AG08395 (cell line): ENCODE measurements at places on chromosomes 11 and 22.

- no peak for DNase-seq
Measured at GRCh38 chr22:37338539-37339246, 56.4 kb downstream of the CYTH4 start.

DNA sequence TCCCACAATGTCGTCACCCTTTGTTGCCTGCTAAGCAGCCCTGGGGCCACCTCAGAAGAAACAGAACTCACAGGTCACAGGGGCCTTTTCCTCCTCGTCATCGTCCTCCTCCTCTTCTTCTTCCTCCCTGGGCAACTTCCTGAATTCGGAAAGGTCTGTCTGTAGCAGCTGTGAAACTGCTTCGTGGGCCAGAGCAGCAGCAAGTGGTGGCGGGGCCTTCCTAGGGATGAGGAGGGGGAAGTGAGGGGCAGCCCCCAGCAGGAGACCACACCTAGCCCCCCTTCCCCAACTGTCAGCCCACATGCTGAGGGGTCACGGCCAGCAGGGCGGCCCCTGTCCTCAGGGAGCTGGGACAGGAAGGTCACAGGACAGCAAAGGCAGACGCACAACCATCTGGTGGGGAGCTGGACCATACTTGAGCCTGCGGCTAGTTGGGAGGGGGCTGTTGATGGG, 13.2 kb downstream of the PPM1F start:
- DNase-seq: no peak

GRCh38 chr11:90555477-90555876, 332.6 kb upstream of the CHORDC1 start:
- DNase-seq: no peak

- no peak for DNase-seq
Measured at GRCh38 chr11:118411530-118411929, 10.1 kb downstream of the ATP5MG start.

GRCh38 chr22:46661221-46661851, 41.1 kb downstream of the GRAMD4 start:
- DNase-seq: no peak

DNA sequence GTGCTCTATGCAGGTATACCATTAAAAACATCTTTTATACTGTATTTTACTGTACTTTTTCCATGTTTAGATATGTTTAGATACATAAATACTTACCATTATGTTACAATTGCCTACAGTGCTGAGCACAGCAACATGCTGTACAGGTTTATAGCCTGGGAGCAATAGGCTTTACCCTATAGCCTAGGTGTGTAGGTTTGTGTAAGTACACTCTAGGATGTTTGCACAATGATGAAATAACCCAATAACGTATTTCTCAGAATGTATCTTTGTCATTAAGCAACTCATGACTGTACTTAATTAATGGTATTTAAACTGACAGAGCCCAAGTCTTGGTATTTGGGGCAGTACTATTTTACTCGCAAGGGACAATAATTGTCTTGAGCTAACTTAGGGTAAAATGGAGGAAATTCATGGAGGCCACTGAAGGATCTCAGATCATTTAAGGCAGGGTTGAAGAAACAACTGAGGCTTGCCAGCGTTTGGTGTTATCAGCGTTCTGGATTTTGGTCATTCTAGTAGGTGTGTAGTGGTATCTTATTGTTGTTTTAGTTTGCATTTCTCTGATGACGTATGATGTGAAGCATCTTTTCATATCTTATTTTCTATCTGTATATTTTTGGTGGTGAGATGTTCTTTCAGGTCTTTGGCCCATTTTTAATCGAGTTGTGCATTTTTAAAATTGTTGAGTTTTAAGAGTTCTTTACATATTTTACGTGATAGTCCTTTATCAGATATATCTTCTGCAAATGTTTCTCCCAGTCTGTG, 42.4 kb downstream of the ADAMTS15 start:
- DNase-seq: no peak

DNA sequence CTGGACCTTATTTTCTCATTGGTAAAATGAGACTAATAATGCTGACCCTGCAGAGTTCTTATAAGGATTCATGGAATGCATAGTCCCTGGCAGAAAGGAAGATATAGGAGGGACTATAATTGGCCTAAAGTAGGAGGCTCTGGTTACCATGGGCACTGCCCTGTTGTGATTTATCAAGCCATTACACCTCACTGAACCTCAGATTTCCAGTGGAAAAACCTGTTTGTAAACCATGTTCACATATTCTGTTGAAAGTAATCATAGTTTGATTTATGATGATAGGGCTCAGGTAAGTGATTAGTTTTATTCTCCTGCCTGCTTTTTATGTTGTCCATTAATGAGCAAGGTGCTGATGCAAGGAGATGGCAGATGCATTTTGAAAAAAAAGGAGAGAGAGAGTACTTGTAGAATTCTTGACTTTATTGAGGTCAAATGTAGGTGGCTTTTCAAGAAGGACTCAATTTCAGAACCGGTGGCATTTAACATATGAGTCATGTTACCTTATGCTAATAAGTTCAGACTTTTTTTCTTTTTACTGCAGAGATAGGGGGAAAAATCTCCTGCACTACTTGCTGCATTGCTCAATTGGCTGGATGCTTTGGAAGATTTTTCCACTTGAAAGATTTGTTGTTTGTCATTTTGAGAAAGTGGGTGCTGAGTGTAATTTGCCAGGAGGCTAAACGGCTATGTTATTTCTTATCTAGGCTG, 14.6 kb downstream of the NF2 start:
- DNase-seq: peak; percentile 35

DNA sequence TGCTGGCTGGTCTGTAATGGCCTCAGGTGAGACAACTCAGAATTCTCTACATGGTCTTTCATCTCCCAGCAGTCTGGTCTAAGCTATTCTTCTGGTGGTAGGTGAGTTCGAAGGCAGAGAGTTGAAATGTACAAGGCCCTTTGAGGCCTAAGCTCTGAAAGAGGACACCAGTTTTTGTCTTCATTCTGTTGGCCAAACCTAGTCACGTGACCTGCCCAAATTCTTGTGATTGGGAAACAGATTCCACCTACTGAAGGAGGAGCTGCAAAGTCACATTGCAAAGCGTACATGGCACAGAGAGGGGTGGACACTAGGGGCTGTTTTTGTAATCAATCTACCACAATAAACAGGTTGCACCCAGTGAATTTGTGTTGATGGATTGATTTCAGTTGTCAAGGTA, 193.5 kb downstream of the NAV2 start:
- DNase-seq: no peak

GRCh38 chr11:9017773-9018172, 14.0 kb upstream of the NRIP3 start:
- peak; percentile 91 for DNase-seq

DNA sequence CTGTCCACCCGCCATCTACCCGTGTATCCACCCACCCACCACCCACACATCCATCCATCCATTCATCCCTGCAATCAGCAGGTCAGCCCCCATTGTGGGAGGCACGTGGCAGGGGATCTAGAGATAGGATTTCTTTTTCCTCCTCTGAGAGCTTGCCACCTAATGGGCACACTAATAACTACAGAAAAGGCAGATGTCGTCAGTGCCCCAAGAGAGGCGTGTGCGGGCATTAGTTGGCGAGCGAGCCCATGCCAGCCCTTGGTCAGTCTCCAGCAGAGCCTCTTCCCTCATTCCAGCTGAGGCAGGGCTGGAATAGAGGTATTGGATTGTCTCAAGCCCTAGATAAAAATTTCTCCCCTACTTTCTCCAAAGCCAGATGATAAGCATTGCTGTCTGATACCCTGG, 9.7 kb downstream of the USP2 start:
- DNase-seq: no peak

DNA sequence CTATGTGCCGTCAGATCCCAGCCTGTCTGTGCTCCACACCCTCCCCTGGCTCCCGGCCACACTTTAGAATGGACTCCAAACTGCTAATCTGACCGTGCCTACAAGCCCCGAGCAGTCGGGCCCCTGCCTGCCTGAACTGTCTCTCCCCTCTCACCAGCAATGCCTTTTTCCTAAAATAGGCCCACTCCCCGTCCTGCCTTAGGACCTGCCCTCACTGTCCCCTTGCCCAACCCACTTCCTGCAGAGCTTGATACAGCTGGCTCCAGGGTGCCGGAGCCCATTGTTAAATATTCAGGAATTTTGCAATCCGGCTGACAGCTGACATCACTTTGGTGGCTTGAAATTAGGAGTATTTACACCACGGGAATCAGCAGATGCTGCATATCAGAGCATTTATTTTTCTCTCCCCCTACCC, 21.4 kb downstream of the MN1 start:
- no peak for DNase-seq

GRCh38 chr22:19958083-19959042, 16.7 kb upstream of the TXNRD2 start:
- DNase-seq: no peak

DNA sequence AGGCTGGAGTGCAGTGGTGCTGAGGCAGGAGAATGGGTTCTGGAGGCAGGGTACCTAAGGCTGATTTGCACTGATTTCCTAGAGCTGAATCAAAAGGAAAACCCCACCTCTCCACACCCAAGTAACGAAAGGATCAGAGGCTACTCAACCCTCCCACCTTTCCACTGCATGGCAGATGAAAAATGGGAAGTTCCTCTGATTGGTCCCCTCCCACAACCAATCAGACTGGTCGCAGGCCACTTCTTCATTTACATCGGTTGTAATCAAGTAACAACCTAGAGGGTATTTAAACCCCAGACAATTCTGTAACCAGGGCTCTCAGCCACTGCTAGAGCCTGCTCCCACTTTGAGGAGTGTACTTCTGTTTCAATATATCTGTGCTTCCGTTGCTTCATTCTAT, 18.6 kb upstream of the PARVB start:
- DNase-seq: no peak

GRCh38 chr22:18066181-18066859, 11.5 kb upstream of the PEX26 start:
- no peak for DNase-seq

DNA sequence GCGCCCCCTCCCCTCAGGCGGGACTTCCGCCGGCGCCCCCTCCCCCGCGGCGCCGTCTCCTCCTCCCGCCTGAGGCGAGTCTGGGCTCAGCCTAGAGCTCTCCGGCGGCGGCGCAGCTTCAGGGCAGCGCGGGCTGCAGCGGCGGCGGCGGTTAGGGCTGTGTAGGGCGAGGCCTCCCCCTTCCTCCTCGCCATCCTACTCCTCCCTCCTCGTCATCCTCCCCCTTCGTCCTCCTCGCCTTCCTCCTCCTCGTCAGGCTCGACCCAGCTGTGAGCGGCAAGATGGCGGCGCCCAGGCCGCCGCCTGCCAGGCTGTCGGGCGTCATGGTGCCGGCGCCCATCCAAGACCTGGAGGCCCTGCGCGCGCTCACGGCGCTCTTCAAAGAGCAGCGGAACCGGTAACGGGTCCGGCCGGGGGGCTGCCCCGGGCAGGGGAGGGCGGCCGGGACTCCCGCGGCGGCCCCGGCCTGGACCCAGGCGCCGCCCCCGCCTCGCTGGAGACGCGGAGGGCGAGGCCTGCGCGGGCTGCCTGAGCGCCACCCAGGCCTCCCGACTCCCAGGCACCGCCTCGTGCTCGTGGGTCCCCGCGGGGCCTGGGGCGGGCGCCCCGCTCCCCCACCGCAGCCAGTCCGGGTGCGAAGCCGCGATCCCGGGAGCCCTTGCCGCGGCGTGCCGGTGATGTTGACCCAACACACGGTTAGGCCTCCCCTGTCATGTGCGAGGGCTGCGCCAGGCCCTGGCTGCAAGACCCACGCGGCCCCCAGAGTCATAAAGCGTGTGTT, at the start of gene ATXN10:
Gene ATXN10, plus strand, starts transcription at position 52 of the 781 bp plus-strand sequence. Its CDS starts 230 bp downstream, at position 282.
- peak; percentile 69 for DNase-seq

DNA sequence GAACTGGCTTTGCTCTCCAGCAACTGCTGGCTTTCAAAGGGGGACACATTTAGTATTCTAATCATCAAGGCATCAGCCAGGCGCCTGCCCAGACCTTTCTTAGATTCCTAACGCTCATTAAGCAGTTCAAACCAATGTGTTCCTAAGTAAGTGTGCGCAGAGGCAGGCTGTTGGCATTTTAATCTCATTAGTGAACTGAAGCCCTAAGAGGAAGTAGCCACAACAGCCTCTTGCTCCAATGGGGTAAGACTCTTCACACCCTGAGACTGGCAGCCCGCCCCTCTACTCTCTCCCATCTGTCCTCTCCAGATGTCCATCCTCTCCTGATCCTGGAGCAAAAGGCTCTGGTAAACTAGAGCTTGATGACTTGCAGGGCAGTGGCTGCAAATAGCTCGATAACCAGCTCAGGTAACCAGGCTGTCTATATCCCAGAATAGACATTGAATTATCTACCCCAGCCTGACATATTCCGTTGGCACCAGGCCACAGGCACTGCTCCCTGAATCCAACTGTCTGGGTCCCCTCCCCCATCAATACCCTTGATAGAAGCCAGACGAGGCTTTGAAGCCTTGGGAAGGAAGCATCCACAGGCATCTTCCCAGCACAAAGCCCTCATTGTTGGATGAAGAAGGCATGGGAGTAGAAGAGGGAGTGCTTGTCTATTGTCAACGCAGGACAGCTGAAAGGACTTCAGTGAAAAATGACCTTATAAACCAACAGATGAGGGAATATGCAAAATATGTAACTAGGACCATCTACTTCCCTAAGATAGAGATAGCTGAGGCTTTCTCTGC, 321.1 kb downstream of the TENM4 start:
- no peak for DNase-seq

DNA sequence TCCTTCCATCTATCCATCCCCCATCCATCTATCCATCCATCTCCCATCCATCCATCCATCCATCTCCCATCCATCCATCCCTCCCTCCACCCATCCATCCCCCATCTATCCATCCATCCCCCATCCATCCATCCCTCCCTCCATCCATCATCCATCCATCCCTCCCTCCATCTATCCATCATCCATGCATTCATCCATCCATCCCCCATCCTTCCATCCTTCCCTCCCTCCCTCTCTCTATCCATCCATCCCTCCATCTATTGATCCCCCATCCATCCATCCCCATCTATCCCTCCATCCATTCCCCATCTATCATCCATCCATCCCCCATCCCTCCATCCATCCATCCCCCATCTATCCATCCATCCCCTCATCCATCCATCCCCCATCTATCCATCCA, 96.7 kb downstream of the MPPED1 start:
- no peak for DNase-seq

GRCh38 chr11:90113541-90113940, 20.9 kb upstream of the NAALAD2 start:
- DNase-seq: no peak

DNA sequence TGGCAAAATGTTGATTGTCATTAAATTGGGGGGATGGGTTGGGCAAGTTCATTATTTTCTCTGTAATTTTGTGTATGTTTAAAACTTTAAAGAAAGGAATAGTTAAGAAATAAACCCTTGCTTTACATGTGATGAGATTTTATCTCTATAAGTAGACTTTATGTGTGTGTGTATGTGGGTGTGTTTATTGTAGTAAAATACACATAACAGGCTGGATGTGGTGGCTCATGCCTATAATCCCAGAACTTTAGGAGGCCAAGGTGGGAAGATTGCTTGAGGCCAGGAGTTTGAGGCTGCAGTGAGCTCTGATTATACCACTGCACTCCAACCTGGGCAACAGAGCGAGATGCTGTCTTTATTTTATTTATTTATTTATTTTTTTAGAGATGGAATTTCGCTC, 83.2 kb downstream of the KIAA1671 start:
- DNase-seq: no peak

- DNase-seq: peak; percentile 81
Measured at GRCh38 chr22:44337678-44338004, 24.9 kb upstream of the SHISAL1 start.
